NCI-H1436 treated with DMSO at 0.1 percent for 48 hours (cell line): ENCODE measurements at places on chromosomes 1 and 21.

- DNase-seq = no peak
Measured at GRCh38 chr1:45401524-45401923, 61.3 kb upstream of the MUTYH start.

DNA sequence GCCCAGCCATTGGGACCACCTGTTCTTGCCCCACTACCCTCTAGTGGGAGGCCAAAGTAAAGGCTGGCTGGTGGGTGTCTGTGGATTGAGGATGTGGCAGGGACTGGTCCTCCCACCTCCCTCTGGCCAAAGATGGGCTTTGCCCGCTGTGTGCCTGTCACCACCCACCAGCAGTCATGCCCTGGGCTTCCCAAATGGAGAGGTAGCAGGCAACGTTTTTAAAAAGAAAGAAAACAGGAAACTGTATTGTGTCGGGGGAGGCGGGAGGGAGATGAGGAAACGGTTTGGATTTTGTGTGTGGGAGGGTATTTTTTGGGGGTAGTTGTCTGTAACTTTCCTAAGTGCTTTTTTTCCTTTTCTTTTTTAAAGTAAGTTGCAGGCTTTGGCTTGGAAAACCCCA lies 30.1 kb downstream of the SZRD1 start:
- DNase-seq = no peak

DNA sequence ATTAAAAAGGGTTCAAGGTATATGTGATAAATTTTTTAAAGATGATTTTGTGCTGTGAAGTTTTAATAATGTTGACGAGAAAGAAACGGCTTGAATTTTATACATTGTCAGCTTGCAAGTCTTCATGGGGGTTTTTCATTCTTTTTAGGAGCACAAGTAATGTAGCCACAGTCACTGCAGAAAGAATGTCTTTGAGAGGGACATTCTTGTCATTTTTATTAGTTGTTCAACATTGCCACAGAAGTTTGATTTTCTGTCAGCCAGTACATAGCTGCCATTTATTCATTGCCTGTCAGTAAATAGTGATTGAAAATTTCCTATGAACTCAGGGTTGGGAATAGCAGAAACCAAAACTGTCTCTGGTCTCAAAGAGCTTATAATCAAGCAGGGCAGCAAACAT lies 156.3 kb downstream of the DHRS3 start:
- no peak for DNase-seq

DNA sequence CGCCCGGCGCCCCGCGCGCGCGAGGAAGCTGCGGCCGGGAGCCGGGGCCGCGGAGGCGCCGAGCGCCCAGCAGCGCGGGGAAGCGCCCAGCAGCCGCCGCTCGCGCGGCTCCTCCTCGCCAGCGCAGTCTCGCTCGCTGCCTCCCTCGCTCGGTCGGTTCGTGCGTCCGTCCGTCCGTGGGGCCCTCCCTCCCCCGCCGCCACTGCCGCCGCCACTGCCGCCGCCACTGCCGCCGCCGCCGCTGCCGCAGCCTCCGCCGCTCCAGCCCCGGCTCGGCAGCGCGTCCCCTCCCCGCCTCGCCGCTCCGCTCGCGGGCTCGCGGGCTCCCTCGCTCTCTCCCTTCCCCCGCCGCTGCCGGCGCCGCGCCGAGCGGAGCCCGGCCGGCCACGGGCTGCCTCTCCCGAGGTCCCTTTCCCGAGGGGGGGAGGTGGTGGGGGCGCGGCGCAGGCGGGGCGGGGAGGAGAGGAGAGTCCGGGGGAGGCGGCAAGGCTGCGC lies at the start of gene KCND3:
Gene KCND3 (minus strand): TSS at position 138 of the 495 bp plus-strand sequence.
- DNase-seq = no peak

DNA sequence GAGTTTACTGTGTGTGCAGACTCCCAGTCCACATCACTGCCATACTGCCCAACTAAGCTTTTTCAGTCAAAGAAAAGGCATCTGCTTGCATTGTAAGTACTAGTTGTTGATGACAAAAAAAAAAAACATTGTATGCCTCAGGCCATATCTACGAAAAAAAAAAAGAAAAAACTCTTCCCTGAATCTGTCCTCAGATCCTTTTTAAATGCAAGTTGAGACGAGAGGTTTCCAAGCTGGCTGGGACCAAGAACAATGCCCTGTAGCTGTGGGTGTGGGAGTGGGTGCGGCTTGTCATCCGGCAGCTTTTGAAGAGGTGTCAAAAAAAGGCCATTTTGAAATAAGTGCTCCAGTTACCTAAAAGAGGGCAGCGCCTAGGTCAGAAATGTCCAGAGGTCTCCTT lies 29.2 kb upstream of the HHAT start:
- DNase-seq = no peak

DNA sequence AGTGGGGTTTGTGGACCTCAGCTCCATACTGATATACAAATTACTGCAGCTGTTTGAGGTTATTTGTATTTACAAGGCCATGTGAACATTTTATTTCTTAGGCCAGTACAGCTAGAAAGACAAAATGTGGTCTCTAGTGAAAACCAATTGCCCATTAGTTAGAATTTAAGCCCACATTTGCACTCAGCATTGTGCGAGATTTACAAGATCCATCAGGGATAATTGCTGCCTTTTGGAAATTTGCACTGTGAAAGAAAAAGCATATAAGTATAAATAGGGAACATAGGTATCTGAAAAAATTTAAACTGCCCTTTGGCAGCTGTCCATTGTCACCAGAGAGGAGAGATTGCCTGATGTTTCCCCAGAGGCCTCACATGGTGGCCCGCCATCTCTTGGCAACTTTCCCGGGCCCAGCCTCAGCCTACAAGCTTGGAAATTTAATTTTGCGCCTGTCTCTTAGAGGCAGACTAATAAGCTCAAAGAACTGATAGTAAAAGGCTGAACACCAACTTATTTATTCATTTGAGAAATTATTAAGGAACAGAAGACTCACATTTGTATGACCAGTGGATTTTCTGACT lies 120.7 kb downstream of the MAP3K21 start:
- no peak for DNase-seq

DNA sequence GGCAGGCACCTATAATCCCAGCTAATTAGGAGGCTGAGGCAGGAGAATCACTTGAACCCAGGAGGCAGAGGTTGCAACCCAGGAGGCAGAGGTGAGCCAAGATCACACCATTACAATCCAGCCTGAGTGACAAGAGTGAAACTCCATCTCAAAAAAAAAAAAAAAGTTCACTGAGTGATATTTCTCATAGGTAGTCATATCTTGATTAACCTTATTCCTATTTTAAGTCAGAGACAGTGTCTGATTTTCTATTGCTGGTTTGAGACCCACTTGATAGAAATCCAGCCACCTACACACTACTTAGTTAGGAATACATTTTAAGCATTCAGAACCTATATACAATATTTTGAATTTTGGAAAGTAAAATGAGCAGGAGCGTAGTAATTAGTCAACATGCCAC lies 357.4 kb upstream of the ADGRL2 start:
- DNase-seq = no peak

GRCh38 chr1:154846565-154847442 lies 23.3 kb downstream of the KCNN3 start:
- DNase-seq = no peak

- no peak for DNase-seq
Measured at GRCh38 chr1:32798191-32798590, 19.0 kb downstream of the YARS1 start.

DNA sequence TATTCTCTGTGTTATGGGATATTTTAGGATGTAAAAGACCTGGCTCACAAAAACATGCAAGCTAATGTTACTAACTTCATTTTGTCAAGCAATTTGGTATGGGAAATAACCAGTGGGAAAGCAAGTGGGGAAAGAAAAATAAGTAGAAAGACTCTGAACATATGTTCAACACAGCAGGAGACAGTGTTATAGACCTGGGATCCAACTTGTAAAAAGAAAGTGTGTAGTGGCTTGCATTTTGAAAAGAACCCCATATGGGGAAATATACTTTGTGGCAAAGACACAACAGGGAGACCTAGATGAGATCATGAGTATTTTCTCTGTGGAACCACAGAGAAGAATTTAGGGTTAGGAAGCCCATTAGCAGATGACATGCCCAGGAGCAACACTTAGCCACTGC lies 212.7 kb upstream of the NRIP1 start:
- DNase-seq = no peak

- no peak for DNase-seq
Measured at GRCh38 chr1:113931451-113931851, 2.3 kb downstream of the HIPK1 start.

- DNase-seq = no peak
Measured at GRCh38 chr21:35932232-35932911, 128.0 kb downstream of the SETD4 start.
